ENCODE measurements at places on chromosomes 1 and 21.

GRCh38 chr1:213247038-213247437, 196.0 kb downstream of the RPS6KC1 start:
- DNase-seq, result no peak

DNA sequence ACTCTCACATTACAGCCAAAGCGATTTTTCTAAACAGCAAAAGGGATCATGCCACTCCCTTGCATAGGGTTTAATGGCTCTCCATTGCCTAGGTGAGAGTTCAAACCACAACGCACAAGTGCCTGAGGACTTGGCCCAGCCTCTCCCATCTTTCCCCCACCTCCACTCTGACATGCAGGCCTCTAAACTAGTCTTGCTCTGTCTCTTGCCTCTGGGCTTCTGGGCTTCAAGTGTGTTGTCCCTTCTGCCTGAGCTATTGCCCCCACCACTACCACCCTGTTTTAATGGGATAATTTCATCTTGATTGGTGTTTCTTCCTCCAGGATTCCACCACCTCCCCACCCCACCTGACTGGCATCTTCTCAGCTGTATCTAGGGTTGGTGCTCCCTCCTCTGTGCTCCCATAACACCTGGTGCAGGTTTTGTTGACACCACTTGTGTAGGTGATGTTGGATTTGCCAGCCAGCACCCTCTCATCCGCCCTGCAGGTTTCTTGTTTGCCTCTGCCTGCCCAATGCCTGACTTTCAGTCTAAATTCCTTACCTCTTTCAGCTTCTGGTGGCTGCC, 2.7 kb upstream of the ZBTB21 start:
- no peak for DNase-seq

- DNase-seq, result no peak
Observed at GRCh38 chr1:34478515-34479076, 276.3 kb upstream of the GJB5 start.

DNA sequence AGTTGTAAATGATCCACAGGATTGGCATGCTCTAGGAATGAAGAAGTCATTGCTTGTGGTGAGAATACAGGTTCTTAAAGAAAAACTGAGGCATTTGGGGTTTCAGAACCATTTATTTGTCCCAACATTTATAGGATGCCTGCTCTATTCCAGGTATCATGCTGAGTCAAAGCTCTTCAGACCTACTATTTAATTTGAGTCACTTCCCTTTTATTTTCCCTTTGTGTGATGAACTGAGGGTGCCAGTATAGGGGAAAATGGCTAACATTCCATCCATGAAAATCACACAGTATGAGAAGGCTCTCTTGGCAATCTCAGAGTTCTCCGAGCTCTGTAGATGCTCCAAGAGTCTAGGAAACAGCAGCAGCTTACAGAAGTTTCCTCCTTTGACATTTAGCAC, 110.4 kb downstream of the RNF220 start:
- no peak for DNase-seq

DNA sequence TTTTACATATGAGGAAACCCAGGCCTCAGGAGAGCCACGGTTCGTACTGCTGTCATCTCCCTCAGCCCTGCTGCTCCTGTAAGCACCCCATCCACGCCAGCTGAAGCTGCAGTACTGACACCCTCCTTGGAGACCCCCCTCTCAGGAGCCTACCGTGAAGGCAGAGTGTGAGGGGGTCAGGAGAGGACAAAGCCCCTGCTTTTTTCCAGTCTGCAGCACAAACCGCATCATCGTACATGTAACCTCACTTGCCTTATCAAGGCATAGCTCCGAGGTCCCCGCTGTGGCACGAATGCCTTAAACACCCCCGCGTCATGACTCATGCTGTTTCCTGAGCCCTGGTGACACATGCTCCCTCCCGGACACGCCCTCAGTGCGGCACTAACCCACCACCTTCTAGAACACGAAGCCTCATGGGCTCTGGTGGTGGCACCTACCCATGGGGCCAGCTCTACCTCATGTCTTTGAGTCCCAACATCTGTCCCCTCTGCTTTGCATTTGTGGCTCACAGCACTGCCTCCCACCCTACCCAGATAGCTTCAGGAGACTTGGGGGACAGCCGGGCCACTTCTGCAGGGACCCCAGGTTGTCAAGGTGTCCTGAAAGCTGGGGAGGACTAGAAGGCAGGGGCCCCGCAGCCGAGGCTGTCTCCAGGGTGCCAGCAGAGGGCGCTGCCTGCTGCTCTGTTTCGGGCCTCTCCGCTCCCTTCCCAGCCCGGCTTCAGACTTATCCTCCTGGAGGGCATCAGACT, 4.9 kb downstream of the SH3BGRL3 start:
- DNase-seq, result peak; percentile 92
